ENCODE measurements at places on chromosomes 6 and 20.

DNA sequence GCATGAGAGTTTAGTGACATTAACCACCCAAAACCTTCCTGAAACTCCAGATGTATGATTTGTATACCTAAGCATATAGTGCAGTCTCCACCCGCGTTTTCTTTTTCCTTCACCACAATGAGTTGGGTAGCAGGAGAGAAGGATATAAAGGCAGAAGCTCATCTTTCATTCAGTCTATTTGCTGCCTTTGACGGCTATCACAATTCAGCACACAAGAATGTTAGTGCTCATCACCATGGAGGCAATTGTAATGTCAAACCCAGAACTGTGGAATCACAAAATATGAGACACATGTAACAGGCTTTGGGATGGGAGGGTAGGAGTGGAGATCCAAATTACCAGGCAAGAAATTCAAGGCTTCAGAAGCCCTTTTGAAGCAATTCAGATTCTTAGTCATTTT lies 17.6 kb downstream of the ZHX3 start:
- DNase-seq, result no peak

GRCh38 chr20:50278684-50279531 lies 88.3 kb downstream of the CEBPB start:
- DNase-seq, result no peak

- DNase-seq, result no peak
These were observed 152.0 kb downstream of the TSHZ2 start for GRCh38 chr20:53124075-53124551.

- no peak for DNase-seq
These were observed 132.1 kb downstream of the ZDHHC14 start for GRCh38 chr6:157513004-157513603.
